ENCODE measurements at places on chromosomes 1 and 21.

- no peak for DNase-seq
These were observed 270.2 kb downstream of the DISC1 start for GRCh38 chr1:231896806-231897205.

DNA sequence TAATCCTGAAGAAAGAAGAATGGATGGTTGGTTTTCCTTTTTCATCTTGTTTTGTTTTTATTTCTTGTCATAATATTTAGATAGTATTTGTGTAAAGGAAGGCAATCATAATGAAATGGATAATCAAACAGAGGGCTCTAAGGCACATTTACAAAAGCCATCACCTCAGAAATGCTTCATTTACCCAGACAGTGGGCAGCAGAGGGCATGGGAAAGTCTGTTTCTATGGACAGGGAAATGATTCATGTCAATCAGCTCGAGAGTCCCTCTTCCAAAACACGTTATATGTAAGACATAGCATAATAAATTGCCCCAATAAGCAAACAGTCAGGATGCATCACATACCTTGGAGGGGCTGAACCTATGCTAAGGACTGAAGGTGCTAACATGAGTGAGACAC is 426.1 kb downstream of the PLPP3 start:
- no peak for DNase-seq

GRCh38 chr1:213585959-213586586 is 401.7 kb upstream of the PROX1 start:
- DNase-seq = no peak

DNA sequence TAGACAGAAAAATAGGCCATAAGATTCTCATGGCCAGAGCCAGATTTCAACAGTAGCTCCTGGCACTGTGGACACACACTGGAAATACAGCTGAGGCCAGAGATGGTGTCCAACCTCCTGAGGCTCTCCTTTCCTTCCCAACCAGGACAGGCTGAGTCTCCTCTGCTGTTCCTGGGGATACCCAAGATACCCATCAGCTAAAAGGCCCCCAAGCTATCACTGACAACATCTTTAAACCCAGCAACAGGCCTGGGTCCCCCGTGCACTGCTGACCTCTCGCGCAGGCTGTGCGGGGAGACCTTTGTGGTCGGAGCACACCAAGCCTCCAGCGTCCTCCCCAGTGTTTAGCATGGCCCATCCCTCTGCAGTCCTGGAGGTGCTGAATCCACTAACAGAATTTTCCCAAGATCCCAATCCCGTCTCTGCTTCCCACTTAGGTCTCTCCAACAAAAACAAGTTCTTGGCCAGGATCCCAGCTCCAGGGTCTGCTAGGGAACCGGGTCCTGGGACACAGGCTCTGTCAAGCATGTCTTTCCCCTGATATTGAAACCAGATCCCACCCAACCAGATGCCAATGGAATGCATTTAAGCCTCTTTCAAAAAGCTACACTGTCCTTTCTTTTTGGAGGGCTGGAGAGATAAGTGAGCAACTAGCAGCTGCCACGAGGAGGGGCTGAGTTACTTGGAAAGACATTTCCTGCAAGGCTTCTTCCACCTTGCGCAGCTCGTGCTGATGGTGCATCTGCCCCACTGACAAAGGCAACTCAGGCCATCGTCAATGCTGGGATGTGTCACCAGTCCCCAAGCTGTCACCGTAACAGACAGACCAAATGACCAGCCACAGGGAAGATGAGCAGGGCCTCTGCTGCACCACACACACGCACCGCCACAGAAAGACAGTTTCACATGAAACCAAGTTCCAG is 73.2 kb downstream of the BCAR3 start:
- no peak for DNase-seq

- DNase-seq = no peak
These were observed 252.3 kb upstream of the ZP4 start for GRCh38 chr1:238143038-238143437.

DNA sequence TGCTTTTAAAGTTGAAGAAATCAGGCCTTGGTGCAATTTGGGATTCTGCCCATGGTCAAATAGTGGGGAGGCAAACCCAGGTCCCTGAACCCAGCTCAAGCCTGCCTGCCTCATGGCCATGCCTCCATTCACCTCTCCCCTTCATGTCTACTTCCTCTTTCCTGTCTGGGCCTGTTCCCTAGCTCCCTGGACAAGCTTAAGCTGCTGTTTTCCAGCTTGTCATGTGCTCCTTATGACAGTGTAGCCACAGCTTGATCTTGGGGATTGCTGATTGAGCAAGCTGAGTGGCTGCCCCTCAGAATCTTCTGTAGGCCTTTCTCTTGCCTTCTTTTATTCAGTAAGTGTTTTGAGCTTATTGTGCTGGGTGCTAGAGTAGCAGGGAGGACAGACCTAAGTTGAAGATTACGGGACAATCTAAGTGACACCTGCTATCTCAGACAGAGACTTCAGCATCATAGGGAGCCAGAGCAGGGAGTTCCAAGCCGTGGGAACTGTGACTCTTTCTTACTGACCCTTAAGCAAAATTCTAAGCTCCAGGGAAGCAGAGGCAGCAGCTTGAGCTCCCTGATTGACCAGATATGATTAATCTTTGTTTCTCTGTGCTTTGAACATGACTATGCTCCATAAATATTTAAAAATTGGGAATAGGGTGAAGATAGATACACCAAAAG is 520 bp upstream of the MR1 start:
- no peak for DNase-seq

All from stimulated activated CD4-positive, alpha-beta T cell treated with anti-CD3 and anti-CD28 coated beads, Interleukin-1b, Interleukin-23, amount 100 ng/mL, for 24 hours (primary cell).